ENCODE measurements at places on chromosomes 3 and 15.

GRCh38 chr3:117226932-117227331, 517.4 kb downstream of the TUSC7 start:
- DNase-seq: no peak

- DNase-seq: no peak
Measured at GRCh38 chr3:152564459-152564858, 270.5 kb upstream of the P2RY1 start.

GRCh38 chr15:50519740-50520425, 26.6 kb downstream of the USP50 start:
- DNase-seq: peak; percentile 71

DNA sequence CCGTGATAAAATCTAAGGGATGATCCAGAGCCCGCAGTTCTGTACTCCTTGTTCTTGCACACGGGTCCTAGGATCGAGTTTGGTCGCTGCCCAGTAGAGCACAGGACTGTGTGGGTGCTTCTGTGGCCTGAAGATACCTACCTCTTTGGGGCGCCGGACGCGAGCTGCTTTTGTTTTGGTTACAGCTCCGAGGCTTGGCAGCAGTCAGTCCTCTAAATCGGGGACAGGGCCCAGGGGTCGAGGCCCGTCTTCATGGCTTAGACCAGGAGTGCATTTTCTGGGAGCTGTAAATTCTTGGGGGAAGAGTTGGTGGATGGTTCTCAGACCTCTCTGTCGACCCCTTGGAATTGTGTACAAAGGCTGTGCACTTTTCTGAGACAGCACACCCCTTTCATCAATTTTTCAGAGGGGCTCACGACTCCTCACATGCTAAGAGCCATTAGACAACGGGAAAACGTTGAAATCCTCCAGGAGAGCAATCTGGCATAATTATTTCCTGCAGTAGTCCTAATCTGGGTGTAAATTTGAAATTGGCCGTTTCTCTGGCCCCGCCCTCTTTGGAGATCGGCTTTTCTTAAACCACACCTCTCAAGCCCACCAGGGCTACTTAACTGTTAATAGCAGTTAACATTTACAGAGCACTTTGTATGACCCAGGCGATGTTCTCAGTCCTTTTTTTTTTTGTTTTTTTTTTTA, 928 bp downstream of the CEP97 start:
- no peak for DNase-seq

Measured in NCI-H226 (cell line).